CD4-positive, alpha-beta T cell treated with Interleukin-21 for 1 hour (primary cell): ENCODE measurements at places on chromosomes 7 and 10.

- no peak for DNase-seq
Measured at GRCh38 chr7:27124902-27125689, 5.5 kb downstream of the HOXA4 start.

DNA sequence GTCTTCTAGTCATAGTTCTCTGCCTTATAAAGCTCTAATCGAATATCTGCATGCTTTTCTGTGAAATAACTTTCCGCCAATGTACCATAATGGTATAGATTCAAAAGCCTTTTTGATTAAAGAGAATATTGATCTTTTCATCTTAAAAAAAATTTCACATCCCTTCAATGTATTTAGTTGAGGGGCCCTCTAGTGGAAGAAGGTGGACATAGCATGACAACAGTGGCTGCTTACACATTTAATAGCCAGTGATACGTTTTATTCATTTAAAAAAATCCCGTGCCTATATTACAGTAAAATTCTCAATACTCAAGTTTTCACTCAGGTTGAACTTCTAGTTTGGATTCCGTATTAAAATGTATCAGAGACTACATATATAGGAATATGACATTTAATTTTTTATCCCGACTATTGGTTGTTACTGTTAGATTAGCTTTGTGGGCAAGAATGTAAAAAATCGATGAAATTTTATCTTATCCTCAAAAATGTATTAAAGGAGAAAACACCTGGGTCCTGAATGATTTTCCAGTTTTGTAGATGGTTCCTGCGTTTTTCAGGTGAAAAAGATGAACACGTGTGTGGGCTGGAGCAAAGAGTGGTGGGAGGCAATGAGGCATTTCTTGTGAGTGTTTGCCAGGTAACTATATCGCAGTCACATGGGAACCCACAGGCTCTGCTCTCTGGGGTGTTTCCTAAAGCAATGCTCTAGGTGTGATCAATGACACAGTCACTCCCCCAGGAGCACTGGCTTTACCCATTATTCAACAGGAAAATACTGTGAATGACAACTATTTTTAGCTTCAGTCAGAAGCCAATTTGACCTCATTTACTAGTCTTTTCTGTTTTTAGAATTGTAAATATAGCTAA lies 24.1 kb upstream of the PNLIP start:
- DNase-seq, result peak; percentile 23

- no peak for DNase-seq
Measured at GRCh38 chr10:106038246-106038645, 1126.3 kb downstream of the SORCS1 start.

- DNase-seq, result no peak
Measured at GRCh38 chr10:68997211-68997610, 8.6 kb downstream of the KIFBP start.

- DNase-seq, result no peak
Measured at GRCh38 chr10:77490534-77491314, 146.9 kb downstream of the KCNMA1 start.

GRCh38 chr10:88491314-88491713 lies 91.8 kb downstream of the RNLS start:
- no peak for DNase-seq

DNA sequence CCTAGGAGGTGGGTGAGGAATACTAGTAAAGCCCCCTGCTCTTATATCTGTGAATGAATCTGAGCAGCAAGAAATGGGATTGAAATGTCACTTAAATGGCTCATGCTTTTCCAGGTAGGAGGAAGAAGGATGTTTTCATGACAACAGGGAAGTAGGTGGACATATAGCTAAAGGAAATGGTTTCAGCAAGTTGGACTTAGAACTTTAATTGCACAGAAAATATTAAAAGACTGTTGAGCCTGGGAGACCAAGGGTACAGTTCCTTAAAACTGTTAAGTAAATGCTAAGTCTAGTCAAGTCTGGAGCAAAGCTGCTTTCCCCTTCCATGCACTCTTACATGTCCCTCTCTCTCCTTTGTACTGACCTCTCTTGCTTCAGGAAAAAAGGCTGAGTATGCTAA lies 301.3 kb downstream of the HGF start:
- no peak for DNase-seq

- DNase-seq, result no peak
Measured at GRCh38 chr7:100464210-100464660, at the start of gene SPACDR. TSS of gene SPACDR (minus strand) at chr7:100464260. CDS start at chr7:100464025, 235 bp downstream.

DNA sequence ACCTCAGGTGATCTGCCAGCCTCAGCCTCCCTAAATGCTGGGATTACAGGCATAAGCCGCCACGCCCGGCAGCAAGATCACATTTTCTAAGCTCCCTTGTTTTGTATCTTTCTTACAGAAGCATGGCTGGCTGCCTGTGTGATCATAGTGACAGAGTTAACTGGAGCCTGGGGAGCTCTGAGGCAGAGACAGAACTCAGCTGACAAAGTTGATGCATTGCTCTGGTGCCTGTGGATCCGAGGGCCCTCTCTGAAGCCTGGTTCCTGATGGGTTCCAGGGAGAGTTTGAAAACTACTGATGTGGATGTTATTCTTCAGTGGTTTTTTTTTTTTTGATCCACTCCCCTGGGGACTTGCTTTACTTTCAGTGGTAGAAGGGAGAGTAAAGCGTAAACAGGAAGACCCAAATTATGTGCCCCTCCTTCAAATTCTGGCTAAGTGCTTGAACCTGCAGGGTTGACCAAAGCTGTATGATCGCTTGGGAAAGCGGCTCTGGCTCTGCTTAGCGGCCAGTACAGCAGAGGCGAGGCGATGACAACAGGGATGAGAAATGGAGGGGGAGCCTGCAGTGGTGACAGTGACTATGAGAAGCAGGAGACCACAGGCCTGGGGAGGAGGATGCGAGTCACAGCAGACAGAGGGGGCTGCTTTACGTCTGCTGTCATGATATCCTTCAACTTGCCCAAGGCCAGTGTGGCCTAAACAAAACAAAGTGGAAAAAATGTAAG lies 6.8 kb upstream of the EFCAB10 start:
- no peak for DNase-seq
